ENCODE measurements at places on chromosomes 1 and 21.
A peak's percentile ranks its signal among the peaks of the same experiment; 100 is the strongest.

DNA sequence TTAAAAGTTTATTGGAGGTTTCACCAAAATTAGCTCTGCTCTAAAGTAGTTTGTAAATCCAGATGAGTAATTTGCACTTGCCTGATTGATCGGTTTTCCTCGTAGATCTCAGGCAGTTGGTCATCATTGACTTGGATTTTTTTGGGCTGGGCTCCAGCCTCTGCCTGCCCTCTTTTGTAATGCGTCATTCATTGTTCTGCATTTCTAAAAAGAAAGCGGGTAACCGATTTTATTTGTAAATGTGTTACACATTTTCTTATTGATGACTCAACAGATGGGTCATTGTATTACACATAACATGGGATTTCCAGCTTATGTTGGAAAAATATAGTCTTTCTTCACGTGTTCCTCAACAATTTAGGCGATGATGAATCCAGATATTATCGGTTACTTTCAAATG, 5.5 kb downstream of the ETS2 start:
- peak; percentile 71 for DNase-seq

DNA sequence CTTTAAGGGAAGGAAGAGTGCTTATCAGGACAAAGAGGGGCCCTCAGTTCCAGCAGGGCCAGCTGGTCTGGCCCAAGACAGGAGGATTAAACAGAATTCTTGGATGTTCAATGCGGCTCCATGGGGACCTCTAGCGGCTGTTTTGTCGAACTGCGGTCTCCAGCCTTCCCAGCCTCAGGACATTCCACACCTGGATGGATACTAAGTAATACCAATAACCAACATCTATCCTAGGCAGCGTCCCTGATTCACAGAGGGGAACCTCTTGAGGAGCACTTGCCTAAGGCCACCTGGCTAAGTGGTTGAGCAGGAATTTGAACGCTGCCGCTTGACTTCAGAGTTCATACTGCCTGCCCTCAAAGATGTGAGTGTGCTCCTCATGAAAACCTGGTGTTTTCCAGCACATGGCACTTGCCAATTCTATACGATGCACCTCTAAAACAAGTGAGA, 15.5 kb upstream of the CD247 start:
- no peak for DNase-seq

GRCh38 chr1:185096531-185096930, 51.2 kb downstream of the RNF2 start:
- no peak for DNase-seq

- DNase-seq = no peak
Measured at GRCh38 chr1:230175163-230175747, 108.2 kb downstream of the GALNT2 start.

DNA sequence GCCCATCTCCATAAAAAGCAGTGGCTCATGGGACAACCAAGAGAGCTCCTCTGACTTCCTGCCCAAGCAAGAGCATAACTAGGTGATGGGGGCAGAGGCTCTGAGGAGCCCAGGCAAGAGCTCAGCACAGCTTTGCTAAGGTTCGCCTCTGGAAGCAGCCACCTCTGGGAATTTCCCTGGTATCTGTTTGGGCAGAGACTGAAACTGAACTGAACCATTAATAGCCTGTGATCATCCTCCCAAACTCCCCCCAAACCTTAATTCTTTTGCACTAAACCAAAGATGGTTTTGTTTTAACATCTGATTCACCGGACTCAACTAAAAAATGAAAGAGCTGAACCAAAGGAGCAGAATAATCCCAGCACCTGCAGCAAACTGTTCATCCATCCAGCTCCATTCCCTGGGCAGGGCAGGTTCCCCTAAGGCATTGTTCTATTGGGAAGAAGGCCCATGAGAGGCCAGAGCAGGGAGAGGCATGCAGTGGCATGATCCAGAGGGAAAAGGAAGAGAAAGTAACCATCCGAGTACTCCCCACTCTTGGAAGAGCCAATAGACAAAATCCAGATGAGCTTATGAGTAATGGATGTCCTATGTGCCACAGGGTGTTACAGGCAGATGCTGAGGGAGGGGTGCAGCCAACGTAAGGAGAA, 77.8 kb upstream of the KAZN start:
- DNase-seq = no peak

DNA sequence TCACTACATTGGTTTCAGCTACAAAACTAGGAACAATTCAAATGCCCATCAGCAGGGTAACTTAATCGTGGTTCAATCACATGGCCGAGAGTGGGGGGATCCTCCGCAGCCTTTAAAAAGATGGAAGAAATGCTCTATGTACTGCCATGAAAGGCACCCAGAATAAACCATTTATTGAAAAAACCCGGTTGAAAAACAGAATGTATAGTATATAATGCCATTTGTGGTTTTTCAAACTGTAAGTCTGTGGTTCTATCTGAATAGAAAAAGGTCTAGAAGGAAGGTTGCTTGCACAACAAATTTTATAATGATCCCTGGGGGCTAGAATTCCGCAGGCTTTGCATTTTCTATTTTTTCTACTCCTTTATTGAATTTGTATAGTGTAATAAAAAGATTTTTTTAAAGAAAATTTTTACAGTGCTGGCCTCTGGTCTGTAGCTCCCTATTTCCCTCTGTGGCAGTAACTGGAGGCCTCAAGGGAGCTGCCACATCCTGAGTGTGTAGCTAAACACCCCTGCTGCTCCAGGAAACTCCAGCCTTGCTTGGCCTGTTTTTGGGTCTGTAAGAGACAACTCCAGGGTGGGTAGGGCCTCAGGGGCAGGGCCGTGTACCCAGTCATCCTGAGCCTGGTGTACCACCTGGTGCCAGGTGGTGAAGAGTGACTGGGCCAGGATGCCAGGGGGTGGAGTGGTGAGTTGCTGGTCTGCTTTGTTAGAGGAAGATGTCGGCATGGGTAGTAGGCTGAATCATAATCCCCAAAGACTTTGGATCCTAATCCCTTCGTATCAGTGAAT, 51.5 kb upstream of the EPS8L3 start:
- no peak for DNase-seq

Measured in amniotic stem cell (primary cell).